ENCODE measurements at places on chromosomes 11 and 22.
A peak's percentile ranks its signal among the peaks of the same experiment; 100 is the strongest.

DNA sequence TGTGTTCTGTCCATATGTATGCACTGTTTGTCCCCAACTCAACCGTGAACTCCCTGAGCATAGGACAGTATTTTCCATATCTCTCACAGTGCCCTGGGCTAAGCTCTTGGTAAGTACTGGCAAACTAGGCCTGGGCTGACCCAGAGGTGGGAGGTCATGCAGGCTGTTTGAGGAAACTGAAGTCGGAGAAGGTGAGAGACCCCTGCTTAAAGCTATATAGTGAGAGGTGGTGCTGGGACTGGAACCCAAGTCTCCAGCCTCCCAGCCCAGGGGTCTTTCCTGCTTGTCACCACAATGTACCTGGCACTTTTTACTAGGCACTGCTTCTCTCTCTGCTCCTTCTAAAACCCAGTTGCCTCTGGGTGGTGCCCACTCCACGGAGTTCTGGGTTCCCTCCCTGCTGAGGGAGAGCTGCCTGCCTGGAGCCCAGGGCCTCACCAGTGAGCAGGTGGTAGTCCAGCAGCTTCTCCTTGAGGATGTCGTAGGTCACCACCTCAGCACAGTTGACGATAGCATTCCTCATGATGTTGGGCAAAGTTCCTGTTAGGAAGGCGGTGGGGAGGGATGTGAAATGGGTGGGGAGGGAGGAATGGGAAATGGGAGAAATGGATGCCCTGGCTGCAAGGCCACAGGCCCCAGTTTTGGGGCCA is 4.7 kb downstream of the UCP3 start:
- no peak for DNase-seq

DNA sequence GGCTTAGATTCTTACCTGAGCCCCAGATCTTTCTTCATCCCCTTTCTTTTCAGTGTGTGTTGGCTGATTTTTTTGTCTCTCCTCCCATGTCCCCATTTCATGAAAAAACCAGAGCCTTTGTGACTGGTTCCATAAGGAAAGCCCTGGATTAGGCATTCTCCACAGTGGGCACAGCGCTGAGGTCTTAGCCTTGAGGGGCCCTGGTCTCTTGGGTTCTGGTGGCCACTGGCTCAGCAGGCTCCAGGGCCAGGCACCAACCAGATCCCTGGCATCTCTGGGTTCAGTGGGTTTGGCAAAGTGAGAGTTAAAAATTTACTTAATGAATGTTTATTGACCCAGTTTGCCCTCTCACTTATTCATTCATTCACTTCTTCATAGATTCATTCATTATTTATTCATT is 49.5 kb upstream of the ACCSL start:
- DNase-seq = no peak

DNA sequence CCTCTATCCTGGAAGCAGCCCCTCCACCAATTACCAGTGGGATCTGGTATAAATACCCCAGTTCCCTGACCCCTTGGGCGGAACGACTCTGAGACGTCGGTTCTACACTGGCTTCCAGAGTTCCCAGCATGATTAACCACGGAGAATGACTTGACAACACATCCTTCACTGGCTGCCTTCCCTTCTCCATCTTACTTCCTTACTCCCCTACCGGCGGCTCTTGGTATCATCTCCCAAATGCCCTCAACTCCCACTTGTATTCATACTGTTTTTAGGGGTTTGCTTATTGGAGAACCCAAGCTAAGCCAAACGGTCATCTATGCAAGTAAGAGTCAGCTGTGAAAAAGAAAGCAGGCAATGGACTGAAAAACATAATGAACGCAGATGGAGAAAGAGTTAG is 56.1 kb downstream of the APOL3 start:
- DNase-seq = no peak

DNA sequence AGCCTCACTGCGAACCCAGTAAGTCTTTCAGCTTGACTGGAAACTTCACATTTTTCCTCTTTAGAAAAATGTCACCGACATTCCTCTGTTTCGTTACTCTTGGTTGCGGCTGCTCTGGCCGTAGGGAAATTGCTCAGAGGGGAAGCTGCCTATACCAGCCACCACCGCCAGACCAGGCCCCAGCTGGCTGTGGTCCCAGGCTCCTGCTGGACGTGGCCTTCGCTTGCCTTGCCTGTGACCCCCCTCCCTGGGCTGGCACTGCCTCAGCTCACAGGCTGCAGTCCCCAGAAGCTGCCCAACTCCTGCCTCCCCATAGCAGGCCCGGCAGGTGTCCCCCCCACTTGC is 197.8 kb downstream of the MN1 start:
- DNase-seq = no peak

- DNase-seq = no peak
These were observed 12.9 kb downstream of the ROBO3 start for GRCh38 chr11:124877910-124878758.

DNA sequence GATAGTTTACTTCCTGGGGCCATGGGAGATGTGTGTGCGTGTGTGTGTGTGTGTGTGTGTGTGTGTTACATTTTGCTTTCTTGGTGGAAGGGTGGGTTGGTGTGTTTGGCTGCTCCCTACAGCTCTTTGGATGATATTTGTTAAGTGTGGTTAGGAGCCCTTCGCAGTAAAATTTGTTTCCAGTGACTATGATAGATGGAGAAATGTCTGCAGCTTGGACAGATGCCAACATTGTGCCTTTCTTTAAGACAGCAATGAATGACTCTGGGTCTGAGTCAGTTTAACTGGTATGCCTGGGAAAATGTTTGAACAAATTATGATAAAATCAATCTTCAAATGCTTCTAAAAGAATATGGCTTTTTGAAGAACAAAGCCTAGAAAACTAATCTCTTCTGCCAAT is 102.7 kb upstream of the TRPC6 start:
- DNase-seq = peak; percentile 15

DNA sequence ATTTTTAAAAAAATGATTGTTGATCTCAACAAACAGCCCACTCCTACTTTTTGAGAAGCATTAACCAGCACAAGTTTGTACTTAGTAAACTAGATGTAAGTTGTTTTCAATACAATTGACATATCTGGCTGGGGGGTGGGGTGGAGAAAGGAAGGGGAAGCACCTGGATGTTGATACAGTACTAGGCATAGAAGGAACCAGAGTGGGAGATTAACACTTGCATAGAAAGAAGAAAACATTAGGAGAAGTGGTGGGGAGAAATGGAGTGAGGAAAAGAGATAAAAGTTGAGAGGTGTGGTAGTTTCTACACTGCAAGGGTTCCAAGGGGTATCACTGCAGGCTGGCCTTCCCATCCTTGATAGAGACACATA is 10.6 kb upstream of the GAB2 start:
- no peak for DNase-seq

DNA sequence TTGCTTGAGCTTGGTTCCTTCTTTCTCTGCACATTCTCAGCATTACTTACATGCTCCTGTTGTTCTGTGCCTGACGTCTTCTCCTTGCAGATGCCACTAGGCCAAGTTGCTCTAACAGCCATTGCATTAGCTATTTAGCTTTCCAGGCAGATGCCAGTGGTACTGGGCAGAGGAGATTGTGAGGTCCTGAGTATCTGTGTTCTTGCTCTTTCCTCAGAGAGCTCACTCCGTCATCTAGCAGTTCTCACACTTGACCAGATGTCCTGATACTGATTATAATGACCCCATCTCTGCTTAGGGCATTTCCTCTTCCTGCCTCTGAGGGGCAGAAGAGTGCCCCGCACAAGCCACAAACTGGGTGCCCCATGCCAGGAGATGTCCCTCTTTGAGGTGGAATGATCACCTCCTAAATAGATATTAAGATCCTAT is 30.7 kb downstream of the ARHGAP1 start:
- no peak for DNase-seq

DNA sequence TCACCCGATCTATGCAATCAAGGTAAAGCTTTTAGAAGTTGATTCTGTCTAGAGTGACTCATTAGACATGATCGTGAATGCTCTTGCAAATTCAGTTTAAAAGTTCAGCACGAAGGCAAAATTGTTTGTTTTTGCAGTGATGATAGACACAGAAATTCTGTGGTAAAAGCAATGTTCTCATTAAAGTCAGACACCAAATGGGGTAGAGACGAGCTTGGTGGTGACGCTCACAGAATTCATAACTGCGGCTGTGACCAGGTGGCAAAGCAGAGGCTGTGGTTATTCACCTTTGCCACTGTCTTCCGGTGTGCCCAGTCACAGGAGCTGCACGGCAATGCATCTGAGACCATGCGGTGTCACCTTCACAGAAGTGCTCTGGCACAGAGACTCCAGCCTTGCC is 83.4 kb downstream of the WNT7B start:
- DNase-seq = peak; percentile 61

GRCh38 chr11:71542879-71543777 is 5.1 kb upstream of the KRTAP5-9 start:
- DNase-seq = no peak

GRCh38 chr22:30636226-30637077 is 871 bp downstream of the SLC35E4 start:
- no peak for DNase-seq

- peak; percentile 1 for DNase-seq
These were observed 1080.8 kb downstream of the BRD1 start for GRCh38 chr22:48746789-48747425.

DNA sequence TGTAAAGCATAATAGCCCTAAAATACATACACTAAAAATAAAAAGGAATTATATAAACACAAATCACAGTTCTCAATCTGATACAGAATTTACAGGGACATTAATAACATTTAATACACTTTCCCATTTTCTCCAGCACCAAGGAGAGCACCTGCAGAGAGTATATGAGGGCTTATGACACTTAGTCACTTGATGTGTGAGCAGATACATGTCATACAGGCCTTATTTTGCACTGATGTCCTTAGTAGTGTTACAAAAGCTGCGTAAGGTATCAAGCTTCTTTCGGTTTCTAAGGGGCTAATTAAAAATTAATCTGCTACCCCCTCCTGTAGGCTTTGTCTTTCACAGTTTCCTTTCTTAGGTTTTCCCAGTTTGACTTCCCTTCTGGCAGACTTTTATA is 61.3 kb downstream of the TRIM44 start:
- no peak for DNase-seq

DNA sequence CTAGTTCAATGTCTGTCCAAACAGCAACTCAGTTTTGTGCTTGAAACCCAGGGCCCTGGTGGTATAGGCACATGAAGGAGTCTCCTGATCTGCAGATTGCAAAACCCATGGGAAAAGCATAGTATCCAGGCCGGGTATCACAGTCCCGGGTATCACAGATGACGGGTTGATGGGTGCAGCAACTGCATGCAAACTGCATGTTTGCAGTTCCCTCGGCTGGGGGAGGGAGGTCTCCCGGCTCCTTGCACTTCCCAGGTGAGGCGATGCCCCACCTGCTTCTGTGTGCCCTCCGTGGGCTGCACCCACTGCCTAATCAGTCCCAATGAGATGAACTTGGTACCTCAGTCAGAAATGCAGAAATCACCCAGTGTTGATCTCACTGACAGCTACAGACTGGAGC is 53.9 kb downstream of the KCNQ1 start:
- DNase-seq = no peak

- no peak for DNase-seq
These were observed 61.1 kb downstream of the SPECC1L start for GRCh38 chr22:24331468-24332440.

- no peak for DNase-seq
These were observed 45.3 kb downstream of the CHRDL2 start for GRCh38 chr11:74685905-74686304.

DNA sequence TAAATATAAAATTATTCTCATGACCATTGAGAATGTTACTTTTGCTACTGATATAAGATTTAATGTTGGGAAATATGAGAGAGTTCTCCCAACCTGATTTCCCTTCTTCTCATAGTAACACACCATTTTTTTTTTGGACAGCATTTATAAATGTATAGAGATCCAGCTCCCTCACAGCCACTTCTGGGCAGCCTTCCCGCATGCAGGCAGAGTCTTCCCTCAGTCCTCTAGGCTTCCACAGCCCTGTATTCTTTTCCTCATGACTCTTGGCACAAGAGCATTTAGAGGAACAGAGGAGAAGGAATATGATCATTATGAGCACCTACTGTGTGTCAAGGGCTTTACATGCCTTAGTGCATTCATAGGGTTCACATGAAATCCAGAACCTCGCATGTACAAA is 9.0 kb downstream of the DTX4 start:
- no peak for DNase-seq

- DNase-seq = peak; percentile 93
These were observed 225.8 kb downstream of the ETS1 start for GRCh38 chr11:128361451-128362020.

DNA sequence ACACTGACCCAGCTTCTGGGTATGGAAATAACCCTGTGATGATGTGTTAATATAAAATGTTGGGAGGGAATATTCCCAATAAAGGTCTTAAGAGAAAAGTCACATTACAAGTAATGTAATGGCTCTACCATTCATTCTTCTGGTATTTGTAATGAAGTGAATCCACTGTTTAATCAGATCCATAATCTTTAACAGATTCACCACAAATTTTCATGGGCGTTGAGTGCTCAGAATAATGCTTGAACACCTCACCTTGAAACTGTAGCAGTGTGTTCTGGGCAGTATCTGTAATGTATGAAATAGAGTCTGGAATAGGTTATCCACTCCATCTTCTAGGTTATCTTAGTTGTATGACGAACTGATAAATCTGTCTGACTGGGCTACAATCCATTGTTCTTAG is 26.6 kb upstream of the CRTAM start:
- no peak for DNase-seq

- peak; percentile 64 for DNase-seq
These were observed 87.1 kb downstream of the FAM76B start for GRCh38 chr11:95702526-95702925.

GRCh38 chr22:45204241-45204640 is 36.5 kb downstream of the KIAA0930 start:
- DNase-seq = no peak

- DNase-seq = peak; percentile 42
These were observed 13.3 kb upstream of the CEP295 start for GRCh38 chr11:93648158-93648557.

GRCh38 chr11:116368784-116369183 is 404.0 kb downstream of the BUD13 start:
- no peak for DNase-seq
